CD4-positive, alpha-beta T cell treated with Interferon gamma for 1 hour (primary cell): ENCODE measurements at places on chromosomes 4 and X.

- DNase-seq, result no peak
Observed at GRCh38 chr4:54961357-54961975, 163.9 kb downstream of the KDR start.

- no peak for DNase-seq
Observed at GRCh38 chrX:150542846-150543229, 25.6 kb upstream of the MTM1 start.

GRCh38 chr4:113987382-113987941 lies 8.0 kb upstream of the ARSJ start:
- no peak for DNase-seq

GRCh38 chrX:7146020-7146702 lies 1.4 kb upstream of the STS start:
- no peak for DNase-seq

DNA sequence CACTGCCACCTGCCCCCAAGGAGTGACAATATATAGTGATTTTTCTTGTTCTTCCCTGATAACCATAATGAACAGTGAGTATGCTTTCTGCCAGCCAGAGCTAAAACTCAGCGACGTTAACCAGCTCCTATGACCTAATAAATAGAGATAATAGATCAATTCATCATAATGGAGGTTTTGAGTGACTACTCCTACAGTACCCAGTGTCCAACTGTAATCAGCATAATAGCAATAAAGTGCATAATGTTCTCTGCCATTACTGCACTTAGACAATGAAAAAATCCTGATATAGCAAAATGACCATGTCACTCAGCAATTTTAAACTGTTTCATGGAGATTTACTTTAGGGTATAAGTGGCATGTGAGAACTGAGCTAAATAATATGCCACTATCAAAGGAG lies 20.7 kb upstream of the TXLNG start:
- DNase-seq, result no peak

GRCh38 chr4:8495803-8496202 lies 55.2 kb downstream of the TRMT44 start:
- no peak for DNase-seq

DNA sequence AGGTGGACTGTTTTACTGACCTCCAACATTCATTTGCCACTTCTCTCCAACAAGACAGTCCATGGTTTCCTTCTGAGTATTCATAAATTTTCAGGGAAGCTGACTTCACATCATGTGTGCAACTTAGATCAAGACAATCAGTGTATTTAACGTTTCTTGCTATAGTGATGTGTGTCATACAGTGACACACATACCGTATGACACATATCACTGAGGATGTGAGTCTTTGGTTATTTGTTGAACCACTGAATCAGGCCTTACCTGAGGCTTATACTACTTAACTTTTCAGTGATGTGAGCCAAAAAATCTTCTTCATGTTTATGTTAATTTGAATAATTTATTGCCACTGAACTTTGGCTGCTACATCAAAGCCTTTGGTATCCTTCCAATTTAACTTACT lies 166.8 kb downstream of the BMPR1B start:
- no peak for DNase-seq

- DNase-seq, result no peak
Observed at GRCh38 chr4:158856852-158857251, 88.0 kb downstream of the FNIP2 start.

DNA sequence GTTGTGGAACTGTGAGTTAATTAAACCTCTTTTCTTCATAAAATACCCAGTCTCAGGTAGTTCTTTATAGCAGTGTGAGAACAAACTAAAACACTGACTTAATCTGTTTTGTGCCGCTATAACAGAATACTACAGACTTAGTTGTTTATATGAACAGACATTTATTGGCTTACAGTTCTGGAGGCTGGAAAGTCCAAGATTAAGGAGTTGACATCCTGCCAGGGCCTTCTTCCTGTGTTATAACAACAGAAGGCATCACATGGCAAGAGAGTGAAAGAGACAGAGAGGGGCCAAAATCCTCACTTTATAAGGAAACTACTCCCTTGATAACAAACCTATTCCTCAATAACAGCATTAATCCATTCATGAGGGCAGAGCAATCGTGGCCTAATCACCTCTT lies 42.5 kb upstream of the KCNIP4 start:
- no peak for DNase-seq

GRCh38 chrX:47191331-47191730 lies 2.3 kb upstream of the UBA1 start:
- DNase-seq, result peak; percentile 19

- no peak for DNase-seq
Observed at GRCh38 chrX:314781-315595, 3.6 kb downstream of the GTPBP6 start.

DNA sequence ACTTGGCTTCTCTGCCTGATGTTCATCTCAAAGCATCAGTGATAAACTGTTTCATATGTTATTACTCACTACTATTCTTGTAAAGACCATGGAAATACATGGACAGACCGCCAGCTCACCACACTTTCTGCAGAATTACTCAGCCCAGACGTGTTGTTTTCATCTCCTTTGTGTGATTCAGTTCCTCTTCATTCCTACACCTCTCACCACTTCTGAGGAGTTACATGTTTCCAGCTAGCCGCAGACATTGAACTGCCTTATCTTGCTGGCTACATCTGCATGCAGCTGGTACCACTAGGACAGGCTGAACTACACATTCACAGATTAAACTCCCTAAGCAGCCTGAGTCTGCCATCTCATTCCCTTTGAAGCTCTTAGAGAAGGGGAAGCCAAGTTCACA lies 443.2 kb upstream of the FGF16 start:
- no peak for DNase-seq

- peak; percentile 69 for DNase-seq
Observed at GRCh38 chrX:48683411-48683982, at the start of gene WAS. Gene WAS (plus strand): TSS chrX:48683799. CDS start chrX:48683854, 55 bp downstream.

- no peak for DNase-seq
Observed at GRCh38 chrX:120781403-120781802, 94.3 kb downstream of the CT47B1 start.

GRCh38 chr4:13963601-13964000 lies 336.1 kb upstream of the BOD1L1 start:
- no peak for DNase-seq

- no peak for DNase-seq
Observed at GRCh38 chr4:3613967-3614730, 81.9 kb upstream of the LRPAP1 start.

DNA sequence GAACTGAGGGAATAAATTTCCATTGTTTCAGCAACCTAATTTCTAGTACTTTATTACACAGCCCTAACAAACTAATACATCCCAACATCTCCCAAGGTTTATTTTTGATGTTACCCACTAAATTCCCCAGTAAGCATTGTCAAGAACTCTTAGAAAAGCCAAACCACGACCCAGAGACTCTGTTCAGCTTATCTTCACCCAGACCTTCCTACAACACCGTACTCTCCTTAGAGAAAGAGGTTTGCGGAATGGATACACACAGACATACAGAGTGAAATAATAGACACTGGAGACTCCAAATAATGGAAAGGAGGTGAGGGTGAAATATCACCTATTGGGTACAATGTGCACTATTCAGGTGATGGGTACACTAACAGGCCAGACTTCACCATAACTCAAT lies 75.6 kb downstream of the LRBA start:
- DNase-seq, result no peak

DNA sequence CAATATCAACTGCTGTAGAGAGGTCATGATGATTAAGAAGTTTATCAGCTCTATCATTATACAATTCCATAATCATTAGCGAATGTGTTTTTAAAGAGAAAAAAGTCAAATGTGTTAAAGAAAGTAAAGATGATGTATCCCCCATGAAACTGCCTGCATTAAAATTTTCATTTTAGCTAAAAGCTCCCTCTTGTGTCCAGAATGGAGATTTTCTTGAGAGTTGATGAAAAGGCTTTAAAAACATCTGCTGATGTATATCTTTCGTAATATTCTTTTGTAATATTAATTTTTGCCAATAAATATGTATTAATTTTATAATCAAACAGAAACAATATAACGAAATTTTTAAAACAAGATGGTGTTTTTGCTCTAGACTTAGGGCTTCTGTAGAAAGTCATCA lies 52.1 kb upstream of the LHFPL1 start:
- DNase-seq, result no peak

DNA sequence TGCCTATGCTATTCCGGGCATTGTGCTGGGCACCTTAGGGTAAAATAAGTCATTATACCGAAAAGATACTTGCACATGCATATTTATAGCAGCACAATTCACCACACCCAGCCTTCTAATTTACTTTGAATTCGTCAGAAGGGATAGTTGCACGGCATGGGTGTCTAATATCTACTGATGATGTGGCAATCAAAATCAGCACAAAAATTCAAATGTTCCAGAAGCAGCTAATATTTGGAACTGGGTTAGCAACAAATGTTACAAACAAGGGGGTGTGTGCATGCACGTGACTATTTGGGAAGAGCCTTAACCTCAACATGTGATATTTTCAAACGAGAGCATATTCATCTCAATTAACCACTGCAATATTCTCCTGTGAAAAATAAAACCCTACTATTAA lies 79.7 kb upstream of the PRSS48 start:
- no peak for DNase-seq

DNA sequence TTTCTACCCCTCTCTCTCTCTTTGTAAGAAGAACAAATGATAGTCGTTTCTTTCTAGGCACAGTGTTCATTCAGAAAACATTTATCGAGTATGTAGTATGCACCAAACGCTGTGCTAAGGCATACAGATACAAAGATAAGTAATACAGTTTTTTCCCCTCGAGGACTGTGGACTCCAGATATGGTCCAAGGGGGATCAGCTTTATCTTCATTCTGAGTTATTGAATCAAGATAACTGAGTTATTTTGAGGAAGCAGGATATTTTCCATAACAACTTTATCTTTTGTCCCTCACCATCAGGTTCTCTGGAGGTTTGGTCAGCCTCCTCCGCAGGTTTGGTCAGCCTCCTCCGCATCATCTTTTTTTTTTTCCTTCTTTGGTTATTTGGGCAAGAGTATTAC lies 15.0 kb downstream of the EREG start:
- DNase-seq, result no peak

DNA sequence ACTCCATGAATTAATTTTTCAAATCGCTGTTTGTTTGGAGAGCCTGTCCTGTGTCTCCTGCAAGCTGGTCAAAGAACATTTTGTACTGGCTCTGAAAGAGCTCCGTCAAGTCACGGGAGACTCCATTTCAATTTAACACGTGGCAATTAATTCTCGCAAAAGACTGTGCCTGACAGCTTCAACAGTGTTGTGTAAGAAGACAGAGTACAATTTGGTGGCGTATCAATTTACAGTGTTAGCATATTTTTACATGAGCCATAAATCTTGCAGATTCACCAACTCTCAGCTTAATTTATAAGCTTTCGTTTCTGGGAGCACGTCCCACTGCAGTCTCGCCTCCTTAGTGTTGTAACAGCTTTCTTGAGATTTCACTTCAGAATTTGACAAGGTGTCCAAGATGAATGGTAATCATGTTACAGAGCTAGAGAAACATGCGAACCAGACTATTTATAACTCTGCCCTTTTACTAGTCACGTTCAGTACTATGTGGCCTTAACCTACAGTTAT lies 70.8 kb downstream of the RWDD4 start:
- DNase-seq, result no peak

- no peak for DNase-seq
Observed at GRCh38 chr4:137299281-137299680, 233.0 kb downstream of the PCDH18 start.

DNA sequence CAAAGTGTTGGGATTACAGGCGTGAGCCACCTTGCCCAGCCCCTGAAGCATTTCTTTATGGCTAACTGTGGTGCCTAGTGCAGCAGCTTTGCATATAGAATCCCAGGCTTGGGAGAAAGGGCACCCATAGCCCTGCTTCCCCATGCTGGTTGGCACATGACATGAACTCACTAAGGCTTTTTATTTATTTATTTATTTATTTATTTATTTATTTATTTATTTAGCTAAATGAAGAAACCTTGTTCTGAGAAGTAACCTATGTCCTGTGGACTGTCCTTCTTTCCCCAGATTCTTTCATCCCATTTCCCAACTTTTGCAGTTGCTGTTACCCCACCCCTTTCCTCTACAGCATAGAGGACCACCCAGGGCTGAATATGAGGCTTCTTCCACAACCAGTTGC lies 1.9 kb upstream of the GJB1 start:
- no peak for DNase-seq

- no peak for DNase-seq
Observed at GRCh38 chr4:25358515-25359275, 18.4 kb upstream of the ANAPC4 start.

- no peak for DNase-seq
Observed at GRCh38 chr4:24557026-24558025, 27.0 kb downstream of the DHX15 start.

DNA sequence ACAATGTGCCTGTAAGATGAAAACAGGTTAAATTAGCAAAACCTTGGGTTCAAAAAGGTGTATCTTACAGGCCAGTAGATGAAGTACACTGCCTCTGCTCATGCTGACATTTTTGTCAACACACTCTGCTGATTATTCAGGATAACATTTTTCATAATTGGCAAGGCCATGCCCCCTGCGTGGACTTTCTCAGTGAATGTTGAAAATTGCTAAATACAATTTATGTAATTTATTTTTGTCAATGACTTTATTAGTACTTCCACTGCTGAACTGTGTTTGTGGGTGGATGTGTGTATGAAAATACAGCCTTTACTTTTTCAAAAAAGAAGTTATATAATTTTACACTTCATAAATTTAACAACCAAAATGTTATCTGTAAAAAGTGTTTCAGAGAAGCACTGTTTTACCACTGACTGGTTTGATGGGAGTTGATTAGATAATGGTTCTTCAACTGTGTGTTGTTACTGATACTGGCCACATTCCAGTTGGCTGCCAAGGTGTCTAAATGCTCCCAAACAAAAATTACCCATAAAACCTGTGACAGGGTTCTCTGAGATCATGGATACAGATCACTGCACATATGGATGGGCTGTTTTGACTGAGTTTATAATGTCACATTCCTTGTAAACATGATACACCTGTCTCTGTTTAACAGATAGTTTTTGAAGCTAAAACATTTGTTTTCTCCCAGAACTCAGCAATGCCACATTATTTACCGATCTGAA lies 151.9 kb upstream of the SLC7A11 start:
- DNase-seq, result no peak

DNA sequence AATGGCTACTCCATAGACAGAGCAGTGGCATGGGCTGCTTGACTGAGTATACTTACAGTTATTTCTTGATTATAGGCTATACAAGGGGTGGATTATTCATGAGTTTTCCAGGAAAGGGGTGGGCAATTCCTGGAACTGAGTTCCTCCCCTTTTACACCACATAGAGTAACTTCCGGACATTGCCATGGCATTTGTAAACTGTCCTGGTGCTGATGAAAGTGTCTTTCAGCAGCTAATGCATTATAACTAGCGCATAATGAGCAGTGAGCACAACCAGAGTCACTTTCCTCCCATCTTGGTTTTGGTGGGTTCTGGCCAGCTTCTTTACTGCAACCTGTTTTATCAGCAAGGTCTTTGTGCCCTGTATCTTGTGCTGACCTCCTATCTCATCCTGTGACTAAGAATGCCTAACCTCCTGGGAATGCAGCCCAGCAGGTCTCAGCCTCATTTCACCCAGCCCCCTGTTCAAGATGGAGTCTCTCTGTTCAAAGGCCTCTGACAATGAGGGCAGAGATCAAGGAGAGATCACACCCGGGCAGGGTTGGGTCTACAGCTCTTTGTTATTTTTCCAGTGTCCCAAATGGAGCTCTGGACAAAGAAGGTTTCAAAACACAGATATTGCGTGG lies 468.4 kb upstream of the PRKX start:
- DNase-seq, result no peak

GRCh38 chr4:144574000-144574399 lies 72.0 kb upstream of the HHIP start:
- no peak for DNase-seq
